ENCODE measurements at places on chromosomes 12 and 14. TPM values are rescaled to one million over a fixed set of nuclear protein-coding genes. Genes with fewer than 3 reads are reported as not detected.

The LIN7A gene
- total RNA-seq: 9.7 TPM

The WNT1 gene
- total RNA-seq: not detected

The AMN gene
- 58.0 TPM for total RNA-seq

The PLD4 gene
- 3.2 TPM for total RNA-seq

The RTN1 gene
- total RNA-seq: 5.1 TPM

The NTF3 gene
- 3.5 TPM for total RNA-seq

The TAS2R7 gene
- total RNA-seq: not detected

- DNase-seq: no peak
Measured at GRCh38 chr12:113841786-113842185, 124.3 kb downstream of the RBM19 start.

- DNase-seq: no peak
Measured at GRCh38 chr12:45292486-45293195, 76.7 kb downstream of the ANO6 start.

DNA sequence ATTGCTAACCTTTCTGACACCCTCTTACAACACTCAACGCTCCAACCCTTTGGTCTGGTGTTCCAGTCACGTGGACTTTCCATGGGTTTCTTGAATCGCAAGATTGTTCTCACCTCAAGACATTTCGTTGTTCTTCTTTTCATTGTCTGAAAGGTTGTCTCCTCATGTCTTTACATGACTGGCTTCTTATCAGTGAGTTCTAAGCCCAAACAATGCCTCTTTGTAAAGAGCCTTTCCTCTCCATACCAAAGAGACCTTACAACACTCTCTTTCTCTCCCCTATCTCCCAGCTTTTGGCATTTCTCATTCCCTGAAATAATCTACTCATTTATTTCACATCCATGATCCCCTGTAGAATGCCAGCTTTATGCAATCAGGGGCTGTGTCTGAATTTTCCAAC, 1144.8 kb downstream of the AACS start:
- no peak for DNase-seq

DNA sequence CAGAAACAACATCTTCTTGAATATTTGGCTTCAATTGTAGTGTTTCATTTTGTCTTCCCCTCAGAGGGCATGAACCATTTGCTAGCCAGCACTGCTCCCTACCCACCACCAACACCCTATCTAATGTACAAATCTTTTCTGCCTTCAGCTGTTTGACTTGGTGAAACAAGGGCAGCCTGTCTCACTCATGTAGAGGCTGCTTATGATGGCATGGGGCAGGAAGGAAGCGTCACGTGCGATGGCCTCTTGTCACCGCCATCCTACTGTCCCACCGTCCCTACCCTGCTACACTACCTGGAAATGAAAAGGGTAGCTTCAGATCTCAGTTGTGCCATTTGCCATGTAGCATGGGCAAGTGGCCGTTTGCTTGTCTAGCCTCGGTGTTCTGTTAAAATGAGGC, 29.9 kb upstream of the LRTM2 start:
- DNase-seq: no peak

DNA sequence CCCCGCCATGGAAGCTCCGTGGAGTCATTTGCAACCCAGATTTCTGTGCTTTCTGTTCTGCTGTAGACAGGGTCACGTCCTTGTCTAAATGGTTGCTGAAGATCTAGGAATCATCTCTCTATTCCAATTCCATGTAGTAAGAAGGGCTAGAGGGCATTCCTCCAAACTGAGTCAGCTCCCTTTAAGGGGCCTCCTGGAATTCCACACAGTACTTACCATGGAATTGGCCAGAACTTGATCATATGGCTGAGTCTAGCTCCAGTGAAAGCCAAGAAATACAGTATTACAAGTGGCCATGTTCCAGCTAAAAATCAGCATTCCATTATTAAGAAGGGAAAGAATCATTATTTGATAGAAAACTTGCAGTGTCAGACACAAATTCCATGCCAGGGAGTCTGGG, 171.9 kb downstream of the PRKCH start:
- no peak for DNase-seq

- DNase-seq: no peak
Measured at GRCh38 chr14:44785096-44785495, 176.7 kb downstream of the KLHL28 start.

GRCh38 chr12:28177461-28177860, 12.8 kb upstream of the CCDC91 start:
- no peak for DNase-seq

- no peak for DNase-seq
Measured at GRCh38 chr12:124326104-124326503, 31.2 kb downstream of the RFLNA start.

DNA sequence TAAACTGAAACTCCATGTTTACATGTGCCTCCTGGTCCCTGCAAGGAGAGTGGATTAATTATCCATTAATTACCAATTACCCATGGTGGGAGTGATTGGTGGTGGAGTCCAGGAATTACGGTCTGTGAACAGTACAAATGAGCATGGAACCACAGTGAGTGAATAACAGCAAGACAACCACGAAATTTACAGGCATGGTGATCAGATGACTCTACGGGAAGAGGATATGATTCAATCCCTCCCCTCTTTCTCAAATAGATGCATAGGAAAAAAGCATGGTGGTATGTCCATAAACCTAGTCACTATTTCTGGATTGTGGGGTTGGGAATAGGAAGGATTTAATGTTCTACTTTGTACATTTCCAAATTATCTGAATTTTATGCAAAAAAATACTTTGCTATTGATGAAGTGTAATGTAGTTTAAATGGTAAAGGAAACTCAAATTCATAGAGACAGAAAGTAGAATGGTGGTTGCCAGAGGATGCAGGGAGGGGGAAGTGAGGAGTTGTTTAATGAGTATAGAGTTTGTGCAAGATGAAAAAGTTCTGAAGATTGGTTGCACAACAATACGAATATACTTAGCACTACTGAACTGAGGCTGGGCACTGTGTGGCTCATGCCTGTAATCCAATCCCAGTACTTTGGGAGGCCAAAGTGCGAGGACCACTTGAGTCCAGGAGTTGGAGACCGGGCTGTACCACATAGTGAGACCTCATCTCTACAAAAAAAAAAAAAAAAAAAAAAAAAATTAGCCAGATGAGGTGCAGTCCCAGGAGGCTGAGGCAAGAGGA, 41.2 kb upstream of the C12orf75 start:
- DNase-seq: no peak

- DNase-seq: no peak
Measured at GRCh38 chr14:21244544-21244943, 24.7 kb downstream of the HNRNPC start.

DNA sequence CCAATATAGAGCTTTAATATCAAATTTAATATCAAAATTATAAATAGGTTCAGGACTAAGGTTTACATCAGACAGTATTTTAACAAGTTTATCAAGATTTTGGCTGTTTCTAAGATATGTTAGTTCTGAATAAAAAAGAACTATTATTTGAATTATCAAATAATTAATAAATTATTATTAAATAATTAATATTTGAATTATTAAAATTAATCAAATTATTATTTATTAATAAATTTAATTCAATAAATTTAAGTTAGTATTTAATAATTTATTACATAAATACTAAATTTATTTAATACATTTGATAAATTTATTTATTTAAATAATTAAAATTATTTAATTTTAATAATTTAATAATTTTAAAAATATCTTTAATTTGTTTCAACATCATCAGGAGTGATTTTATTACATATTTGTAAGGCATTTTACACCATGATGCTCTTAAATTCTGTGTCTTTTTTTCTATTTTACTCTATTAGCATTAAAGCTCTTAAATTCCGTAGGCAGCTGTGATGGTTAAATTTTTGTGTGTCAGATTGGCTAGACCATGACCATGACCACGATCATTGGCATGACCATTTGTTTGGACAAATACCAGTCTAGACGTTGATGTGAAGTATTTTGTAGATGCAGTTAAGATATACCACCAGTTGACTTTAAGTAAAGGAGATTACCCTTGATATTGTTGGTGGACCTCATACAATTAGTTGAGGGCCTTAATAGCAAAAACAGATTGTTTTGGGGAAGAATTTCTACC, 82.6 kb downstream of the BBS10 start:
- DNase-seq: no peak

GRCh38 chr12:34209259-34209835, 187.1 kb downstream of the ALG10 start:
- no peak for DNase-seq

DNA sequence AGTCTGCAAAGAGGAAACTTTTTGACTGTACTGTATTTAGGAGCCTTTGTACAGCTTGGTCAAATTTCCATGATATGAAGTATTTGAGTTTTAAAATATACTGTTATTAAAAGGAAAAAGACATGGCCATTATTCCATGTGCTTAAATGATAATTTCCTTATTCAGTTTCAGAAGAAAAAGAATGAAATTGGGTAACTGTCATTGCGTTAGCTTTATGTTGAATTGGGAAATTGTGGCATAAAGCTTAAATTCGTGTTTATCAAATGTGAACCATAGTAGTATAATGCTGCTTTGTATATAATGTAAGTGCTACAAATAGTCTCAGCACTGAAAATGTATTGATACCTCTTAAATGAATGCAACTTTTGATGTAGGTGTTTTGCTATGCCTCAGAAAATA, 64.9 kb downstream of the ETNK1 start:
- DNase-seq: no peak

- peak; percentile 44 for DNase-seq
Measured at GRCh38 chr12:111529424-111530368, 69.4 kb downstream of the ATXN2 start.

- no peak for DNase-seq
Measured at GRCh38 chr14:52342849-52343596, 28.9 kb downstream of the PTGER2 start.

DNA sequence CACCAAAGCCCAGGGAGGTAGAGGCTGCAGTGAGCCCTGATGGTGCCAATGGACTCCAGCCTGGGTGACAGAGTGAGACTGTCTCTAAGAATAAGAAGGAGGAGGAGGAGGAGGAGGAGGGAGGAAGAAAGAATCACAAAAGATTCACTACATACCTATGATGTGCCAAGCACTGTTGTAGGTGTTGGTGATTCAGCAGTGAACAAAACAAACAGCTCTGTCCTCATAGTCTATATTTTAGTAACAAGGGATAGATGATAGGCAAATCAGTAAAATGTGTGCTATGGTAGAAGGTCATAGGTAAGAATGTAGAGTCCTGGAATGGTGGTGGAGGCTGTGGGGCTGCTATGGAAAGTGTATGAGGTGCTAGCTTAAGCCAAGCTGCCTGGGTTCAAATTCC, 18.0 kb upstream of the ABHD12B start:
- no peak for DNase-seq

DNA sequence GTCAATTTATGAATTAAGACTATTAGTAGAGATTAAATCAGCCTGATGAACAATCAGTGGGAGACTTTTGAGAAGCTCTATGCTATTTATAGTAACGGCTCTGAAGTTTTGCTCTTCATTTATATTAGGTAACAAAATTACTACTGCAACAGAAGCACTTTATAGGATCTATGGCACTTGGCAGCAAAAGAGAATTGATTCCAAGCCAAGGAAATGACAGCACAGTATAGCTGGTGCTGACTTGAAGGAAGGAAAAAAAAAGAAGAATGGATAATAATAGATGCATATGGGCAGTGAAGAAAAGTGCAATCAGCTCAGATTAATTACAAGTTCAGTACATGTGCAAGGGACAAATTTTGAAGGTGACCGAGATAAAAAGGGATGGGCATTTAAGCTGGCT, 228.2 kb upstream of the PPFIA2 start:
- no peak for DNase-seq

- DNase-seq: no peak
Measured at GRCh38 chr12:2826036-2826435, 8.8 kb downstream of the NRIP2 start.

DNA sequence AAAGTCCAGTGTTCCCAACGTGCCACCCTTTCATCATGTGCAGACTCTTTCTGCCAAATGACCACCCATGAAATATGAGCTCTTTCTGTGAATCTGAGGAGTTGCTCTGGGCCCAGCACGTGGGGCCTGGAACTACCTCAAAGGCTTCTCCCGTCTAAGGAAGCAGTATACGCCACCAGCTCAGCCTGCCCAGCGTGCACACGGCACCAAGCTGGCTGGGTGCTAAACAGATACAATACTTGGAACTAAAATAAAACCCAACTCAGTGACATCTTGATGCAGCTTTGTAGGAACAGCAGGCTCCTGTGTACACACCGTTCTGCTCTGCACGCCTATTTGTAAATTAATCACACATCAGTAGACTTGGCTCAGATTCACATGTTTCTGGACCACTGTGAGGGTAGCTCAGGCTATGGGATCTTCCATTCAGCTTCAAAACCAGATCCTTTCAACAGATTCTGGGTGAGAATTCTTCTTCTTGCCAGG, 74.8 kb downstream of the ARL6IP4 start:
- DNase-seq: peak; percentile 51

DNA sequence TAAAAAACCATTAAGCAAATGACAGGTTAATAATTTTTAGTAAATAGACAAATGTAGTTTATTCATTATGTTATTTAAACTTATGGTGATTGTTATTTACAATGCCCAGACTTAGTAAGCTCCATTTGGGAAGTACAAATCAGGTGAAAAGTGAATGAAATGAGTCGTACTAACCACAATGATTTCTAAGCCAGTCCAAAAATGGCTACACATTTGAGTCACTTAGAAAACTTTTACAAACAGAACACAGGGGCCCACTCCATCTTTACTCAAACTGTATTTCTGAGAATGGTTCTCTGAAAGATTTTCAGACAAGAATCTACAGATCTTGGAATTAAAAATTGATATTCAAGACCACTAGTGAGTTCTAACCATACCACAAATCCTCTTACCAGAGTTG, 653.3 kb upstream of the MIS18BP1 start:
- no peak for DNase-seq

GRCh38 chr12:94900496-94900895, 103.0 kb downstream of the NDUFA12 start:
- DNase-seq: no peak

DNA sequence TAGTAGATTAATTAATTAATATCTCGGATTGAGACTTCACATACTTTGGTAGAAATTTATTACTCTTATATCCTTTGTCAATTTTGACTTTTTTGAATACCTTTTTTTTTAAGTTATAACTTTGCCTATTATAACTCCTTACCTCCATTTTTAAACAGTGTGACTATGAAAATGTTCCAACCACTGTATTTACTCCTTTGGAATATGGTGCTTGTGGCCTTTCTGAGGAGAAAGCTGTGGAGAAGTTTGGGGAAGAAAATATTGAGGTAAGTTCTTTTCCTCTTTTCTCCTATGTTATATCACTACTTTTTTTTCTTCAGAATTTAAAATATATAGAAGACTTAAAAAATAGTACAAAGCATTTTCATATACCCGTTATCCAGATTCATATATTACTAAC, 27.8 kb downstream of the EID3 start:
- no peak for DNase-seq
